ENCODE measurements at places on chromosomes 13 and 19.

DNA sequence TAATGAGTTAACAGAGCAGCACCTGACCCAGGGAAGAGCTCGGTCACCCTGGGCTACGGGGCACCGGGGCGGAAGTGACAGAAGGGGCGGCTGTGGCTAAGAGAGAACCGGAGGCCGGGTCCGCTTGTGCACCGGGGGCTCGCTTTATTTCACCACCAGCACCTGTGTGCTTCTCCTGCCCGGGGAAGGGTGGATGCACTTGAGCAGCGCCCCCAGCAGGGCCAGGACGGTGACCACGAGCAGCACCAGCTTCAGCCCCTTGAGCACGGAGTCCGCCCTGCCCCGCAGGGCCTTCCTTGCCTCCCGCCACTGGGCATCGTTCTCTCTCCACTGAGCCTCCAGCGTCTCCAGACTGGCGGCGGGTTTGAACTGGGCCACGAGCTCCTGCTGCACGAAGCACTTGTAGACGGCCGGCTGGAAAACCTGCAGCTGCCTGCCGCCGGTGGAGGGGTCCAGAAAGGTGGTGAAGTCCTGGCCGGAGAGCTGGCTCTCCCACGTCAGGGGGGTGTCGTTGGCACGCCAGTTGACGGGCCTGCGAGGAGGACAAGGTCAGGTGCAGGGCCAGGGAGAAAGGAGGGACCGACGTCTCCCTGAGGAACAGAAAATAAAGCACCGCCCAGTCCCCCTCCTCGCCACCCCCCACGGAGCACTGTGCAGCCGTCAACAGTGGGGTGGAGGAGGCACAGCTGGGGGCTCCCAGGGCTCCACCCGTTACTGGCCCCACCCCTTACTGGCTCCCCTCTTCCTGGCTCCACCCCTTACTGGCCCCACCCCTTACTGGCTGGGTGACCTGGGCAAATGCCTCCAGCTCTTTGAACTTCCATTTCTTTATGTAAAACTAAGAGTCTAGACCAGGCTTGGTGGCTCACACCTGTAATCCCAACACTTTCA is 3.6 kb downstream of the FAM187B start:
- no peak for DNase-seq

GRCh38 chr13:30163441-30163840 is 143.9 kb downstream of the KATNAL1 start:
- no peak for DNase-seq

- no peak for DNase-seq
These were observed 26.0 kb upstream of the UBAC2 start for GRCh38 chr13:99174533-99175100.

GRCh38 chr13:48159401-48159800 is 64.5 kb upstream of the MED4 start:
- no peak for DNase-seq

GRCh38 chr13:44131069-44131614 is 242.5 kb upstream of the SERP2 start:
- no peak for DNase-seq

- no peak for DNase-seq
These were observed 19.8 kb downstream of the STK24 start for GRCh38 chr13:98556968-98557631.

GRCh38 chr19:33039815-33040214 is 24.9 kb downstream of the RHPN2 start:
- DNase-seq, result no peak

DNA sequence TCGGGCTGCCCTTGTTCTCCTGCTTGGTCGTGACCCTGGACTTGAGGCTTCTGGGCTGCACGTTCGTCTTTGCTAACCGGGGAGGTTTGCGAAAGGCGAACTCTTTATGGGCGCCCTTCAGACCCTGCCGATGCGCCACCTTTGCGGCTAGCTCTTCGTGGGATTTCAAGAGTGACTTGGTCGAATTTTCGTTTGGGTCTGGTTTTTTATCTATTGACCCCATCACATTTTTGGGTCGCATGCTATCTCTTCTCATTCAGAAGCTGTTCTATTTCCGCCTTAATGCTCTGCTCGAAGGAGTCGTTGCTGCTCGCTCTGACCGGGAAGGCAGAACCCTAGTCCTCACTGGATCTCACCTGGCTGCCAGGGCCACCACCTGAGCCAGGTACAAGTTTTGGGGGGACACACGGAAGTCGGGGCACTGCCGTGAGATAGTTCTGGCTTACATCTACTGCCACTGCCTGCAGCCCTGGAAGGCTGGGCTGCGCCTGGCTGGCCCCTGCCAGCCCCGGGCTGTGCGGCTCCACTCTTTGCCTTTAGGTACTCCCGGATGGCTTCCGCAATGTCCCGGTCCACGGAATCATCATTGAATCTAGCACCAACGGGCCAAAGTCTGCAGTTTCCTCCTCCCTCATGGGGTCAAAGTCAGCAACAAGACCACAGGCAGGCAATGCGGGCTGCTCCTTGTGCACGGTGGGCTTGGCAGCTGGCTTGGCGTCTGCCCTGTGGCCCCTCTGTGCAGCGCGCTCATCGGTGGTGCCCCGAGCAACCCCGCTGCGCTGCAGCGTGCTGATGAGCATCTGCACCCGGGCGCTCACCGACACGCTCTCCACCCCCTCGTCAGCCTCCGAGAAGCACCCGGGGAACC is 16.2 kb downstream of the RB1 start:
- no peak for DNase-seq

- no peak for DNase-seq
These were observed 23.6 kb downstream of the DCAF15 start for GRCh38 chr19:13975870-13976269.

GRCh38 chr19:40721936-40722661 is 5.2 kb downstream of the ITPKC start:
- DNase-seq, result no peak
